Naive thymus-derived CD4-positive, alpha-beta T cell (primary cell): ENCODE measurements at places on chromosomes 4 and X.

DNA sequence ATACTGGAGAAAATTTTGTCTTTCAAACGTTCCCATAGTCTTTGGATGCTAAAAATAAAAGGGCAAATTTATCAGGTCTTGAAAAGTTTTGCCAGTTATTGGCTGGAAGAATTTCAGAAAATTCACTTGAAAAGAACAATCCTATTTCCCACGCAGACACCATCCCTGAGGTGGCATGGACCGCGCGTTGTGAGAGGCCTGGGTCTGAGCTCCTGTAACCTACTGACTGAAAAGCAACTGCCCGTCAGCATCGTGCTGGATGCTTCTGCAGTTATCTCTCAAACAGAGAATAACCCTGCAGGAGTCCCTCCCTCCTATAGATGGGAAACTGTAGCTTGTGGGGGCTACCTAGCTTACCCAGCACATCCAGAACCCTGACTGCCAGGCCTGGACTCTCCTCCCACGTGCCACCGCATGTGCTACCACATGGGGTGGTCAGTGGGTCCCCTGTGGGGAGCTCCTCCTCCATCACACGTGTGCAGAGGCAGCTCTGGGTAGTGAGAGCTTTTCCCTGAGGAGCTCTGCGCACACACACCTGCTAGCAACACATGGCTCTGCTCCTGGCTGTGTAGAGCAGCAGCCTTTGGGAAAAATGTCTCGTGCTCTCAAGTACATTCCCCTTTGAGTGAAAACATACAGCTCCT, 36.1 kb downstream of the NSG1 start:
- peaks cover 12% of the 10 kb centered on the region for H3K4me1 ChIP-seq
- DNase-seq = no peak
- peaks cover 50% of the 10 kb centered on the region for H3K36me3 ChIP-seq
- H3K4me3 ChIP-seq = no peak overlapping the region
- H3K27ac ChIP-seq = no peak overlapping the region

GRCh38 chrX:83008415-83008814, 499.7 kb upstream of the POU3F4 start:
- H3K36me3 ChIP-seq = no peaks in the 10 kb centered on the region
- no peak overlapping the region for H3K27ac ChIP-seq
- no peaks in the 10 kb centered on the region for H3K27me3 ChIP-seq
- H3K4me3 ChIP-seq = no peak overlapping the region
- peak; percentile 8 for DNase-seq

DNA sequence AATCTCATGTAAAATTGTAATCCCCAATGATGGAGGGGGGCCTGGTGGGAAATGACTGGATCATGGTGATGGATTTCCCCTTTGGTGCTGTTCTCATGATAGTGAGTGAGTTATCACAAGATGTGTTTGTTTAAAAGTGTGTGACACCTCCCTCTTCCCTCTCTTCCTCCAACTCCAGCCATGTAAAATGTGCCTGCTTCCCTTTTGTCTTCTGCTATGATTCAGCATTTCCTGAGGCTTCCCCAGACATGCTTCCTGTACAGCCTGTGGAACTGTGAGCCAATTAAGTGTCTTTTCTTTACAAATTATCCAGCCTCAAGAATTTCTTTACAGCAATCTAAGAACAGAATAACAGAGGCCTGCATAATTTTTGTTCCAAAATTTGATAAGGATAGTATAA, 85.2 kb downstream of the ANAPC10 start:
- H3K27me3 ChIP-seq = no peaks in the 10 kb centered on the region
- no peak overlapping the region for H3K27ac ChIP-seq
- H3K4me3 ChIP-seq = no peak overlapping the region

GRCh38 chr4:3873408-3874027, 107.3 kb downstream of the ADRA2C start:
- no peak for DNase-seq
- no peak overlapping the region for H3K4me3 ChIP-seq
- H3K36me3 ChIP-seq = no peaks in the 10 kb centered on the region

DNA sequence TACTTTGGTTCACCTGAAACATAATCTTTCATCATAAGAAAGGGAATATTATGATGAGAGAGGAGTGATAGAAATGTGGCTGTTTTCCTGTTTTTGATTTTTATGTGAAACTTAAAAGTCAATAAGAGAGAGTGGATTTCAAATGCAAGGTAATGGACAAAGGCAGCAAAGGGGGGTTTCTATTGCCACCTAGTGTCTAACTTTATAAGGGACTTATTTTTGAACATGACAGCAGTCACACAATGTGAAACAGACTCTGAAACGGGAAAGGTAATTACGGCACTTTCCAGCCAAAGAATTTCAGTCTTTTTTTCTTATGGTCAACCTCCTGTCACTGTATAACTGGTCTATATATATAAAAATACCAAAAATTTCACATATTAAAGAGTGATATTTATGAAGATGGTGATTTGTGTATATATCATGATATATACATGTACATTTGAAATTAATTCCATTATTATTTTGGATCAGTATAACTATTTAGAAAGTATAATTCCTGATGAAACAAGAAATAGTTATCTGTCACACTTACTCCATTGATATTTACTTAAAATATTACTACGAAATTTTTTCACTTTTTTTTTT, 127.1 kb downstream of the FBXO8 start:
- H3K4me1 ChIP-seq = no peaks in the 10 kb centered on the region
- no peaks in the 10 kb centered on the region for H3K27me3 ChIP-seq
- H3K4me3 ChIP-seq = no peak overlapping the region
- no peaks in the 10 kb centered on the region for H3K36me3 ChIP-seq

DNA sequence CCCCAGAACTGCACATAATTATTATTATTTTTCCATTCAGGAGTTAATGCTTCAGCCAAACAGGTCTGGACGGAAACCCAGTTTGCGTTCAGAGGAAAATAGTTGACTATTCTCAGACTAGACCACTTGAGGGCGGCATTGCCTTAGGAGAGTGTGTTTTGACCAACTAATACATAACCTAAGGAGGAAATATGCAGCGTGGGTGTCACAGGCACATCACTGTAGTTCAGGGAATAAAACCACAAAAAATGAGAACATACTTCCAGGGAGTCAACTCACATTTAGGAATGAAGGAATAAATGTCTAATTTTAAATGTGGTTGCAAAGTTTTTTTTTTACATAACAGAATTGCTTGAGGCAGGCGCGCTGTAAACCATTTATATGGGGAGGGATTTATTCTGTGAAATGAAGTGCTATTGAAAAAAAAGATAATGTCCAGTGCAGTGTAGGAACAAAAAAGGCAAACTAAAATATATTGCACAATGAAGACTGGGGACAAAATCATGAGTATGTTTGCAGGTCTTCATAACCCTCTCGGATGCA, 93.3 kb downstream of the SYNPO2 start:
- H3K36me3 ChIP-seq = no peaks in the 10 kb centered on the region
- no peaks in the 10 kb centered on the region for H3K27me3 ChIP-seq
- peak; percentile 48 for DNase-seq
- H3K4me1 ChIP-seq = no peaks in the 10 kb centered on the region

DNA sequence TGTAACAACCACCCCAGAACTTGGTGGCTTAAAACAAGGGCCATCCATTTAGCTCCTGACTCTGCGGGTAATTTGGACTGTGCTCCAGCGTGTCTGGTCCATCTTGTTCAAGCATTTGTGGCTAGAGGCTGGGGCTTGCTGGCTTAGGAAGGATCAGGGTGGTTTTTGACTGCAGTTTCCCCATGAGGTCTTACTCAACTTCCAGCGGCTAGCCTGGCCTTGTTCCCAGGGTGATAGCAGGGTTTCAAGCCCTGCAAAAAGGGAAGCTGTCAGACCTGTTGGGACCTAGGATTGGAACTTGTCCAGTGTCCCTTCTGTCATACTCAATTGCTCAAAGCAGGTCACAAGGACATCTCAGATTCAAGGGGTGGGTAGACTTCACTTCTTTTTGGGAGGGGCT, 205.9 kb downstream of the STIM2 start:
- no peak overlapping the region for H3K27ac ChIP-seq
- DNase-seq = no peak
- H3K4me1 ChIP-seq = no peaks in the 10 kb centered on the region
- H3K36me3 ChIP-seq = no peaks in the 10 kb centered on the region
- H3K27me3 ChIP-seq = no peaks in the 10 kb centered on the region

GRCh38 chrX:132821974-132822633, 136.3 kb downstream of the HS6ST2 start:
- H3K27ac ChIP-seq = no peak overlapping the region
- no peaks in the 10 kb centered on the region for H3K36me3 ChIP-seq
- H3K27me3 ChIP-seq = no peaks in the 10 kb centered on the region
- no peak overlapping the region for H3K4me3 ChIP-seq
- DNase-seq = no peak

GRCh38 chrX:12360986-12361598, 222.8 kb downstream of the FRMPD4 start:
- no peak overlapping the region for H3K27ac ChIP-seq
- no peaks in the 10 kb centered on the region for H3K36me3 ChIP-seq
- no peak overlapping the region for H3K4me3 ChIP-seq
- H3K4me1 ChIP-seq = no peaks in the 10 kb centered on the region
- DNase-seq = no peak
- no peaks in the 10 kb centered on the region for H3K27me3 ChIP-seq

- DNase-seq = no peak
- H3K27me3 ChIP-seq = no peaks in the 10 kb centered on the region
- H3K36me3 ChIP-seq = no peaks in the 10 kb centered on the region
- no peaks in the 10 kb centered on the region for H3K4me1 ChIP-seq
- H3K4me3 ChIP-seq = no peak overlapping the region
- H3K27ac ChIP-seq = no peak overlapping the region
These were observed 64.9 kb downstream of the MAOA start for GRCh38 chrX:43720961-43721360.

- H3K4me1 ChIP-seq = no peaks in the 10 kb centered on the region
- no peak overlapping the region for H3K4me3 ChIP-seq
- H3K27me3 ChIP-seq = no peaks in the 10 kb centered on the region
These were observed 200.7 kb upstream of the NR3C2 start for GRCh38 chr4:148642907-148643306.

DNA sequence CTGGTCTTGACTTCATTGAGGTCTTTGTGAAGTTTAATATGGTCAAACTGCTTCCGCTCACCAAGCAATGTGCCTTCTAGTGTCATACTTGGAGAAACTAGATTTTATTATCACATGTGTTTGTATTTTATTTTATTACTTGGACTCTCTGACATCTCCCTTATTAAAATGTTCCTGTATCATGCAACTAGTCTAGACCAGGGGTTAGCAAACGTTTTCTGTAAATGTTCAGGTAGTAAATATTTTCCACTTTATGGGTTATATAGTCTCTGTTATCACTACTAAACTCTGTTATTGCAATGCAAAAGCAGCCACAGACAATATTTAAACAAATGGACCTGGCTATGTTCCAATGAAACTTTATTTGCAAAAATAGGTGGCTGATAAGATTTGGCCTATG, 443.8 kb downstream of the MID1IP1 start:
- no peak overlapping the region for H3K27ac ChIP-seq
- DNase-seq = no peak
- no peaks in the 10 kb centered on the region for H3K27me3 ChIP-seq
- H3K36me3 ChIP-seq = no peaks in the 10 kb centered on the region
